Stomach (tissue), 19 donors: ENCODE measurements at places on chromosomes 4 and X. TPM values are rescaled to one million over a fixed set of nuclear protein-coding genes. Genes with fewer than 3 reads are reported as not detected.

GRCh38 chr4:86870442-86871069 is 21.4 kb upstream of the SLC10A6 start:
- DNase-seq: no peak

- DNase-seq: no peak
Measured at GRCh38 chr4:47493238-47494123, 8.4 kb downstream of the ATP10D start.

DNA sequence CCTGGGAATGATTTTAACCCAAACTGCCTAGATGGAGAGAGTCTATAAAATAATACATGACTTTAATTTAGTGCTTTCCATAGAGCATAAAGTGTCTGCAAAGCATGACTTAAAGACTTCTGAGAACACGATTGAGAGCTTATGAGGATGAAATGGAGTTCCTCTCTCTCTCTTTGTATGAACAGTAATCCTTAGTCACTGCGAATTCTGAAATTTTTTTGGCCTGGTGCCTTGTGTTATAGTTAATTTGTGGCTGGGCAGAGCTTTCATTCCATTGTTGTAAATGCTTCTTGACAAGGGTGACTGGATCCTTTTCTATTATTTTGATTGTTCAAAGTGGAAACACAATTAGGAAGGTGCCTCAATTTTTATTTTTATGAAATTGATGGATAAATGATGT is 179.5 kb downstream of the CEP135 start:
- peak; percentile 39 for DNase-seq

DNA sequence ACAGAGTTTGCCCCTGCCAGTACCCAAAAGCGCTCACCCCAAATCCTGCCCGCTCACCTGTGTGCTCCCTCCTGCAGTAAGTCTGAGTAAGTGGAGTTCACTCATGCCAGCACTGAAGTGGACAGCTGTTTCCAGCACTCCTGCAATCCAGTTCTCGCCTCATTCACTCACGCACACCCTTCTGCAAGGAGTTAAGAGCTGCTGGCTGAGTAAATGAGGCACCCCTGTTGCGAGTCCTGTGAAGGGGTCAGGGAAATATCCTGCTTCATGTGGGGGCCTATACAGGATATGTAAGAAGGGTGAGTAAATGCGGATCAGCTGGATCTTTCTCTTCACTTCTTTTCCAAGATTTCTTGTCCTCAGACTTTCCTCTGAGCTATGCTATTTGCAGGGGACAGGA is 23.5 kb downstream of the CXCL8 start:
- no peak for DNase-seq

HEPH gene
- total RNA-seq: 13.4 TPM

NXF2B gene
- not detected for total RNA-seq

DNA sequence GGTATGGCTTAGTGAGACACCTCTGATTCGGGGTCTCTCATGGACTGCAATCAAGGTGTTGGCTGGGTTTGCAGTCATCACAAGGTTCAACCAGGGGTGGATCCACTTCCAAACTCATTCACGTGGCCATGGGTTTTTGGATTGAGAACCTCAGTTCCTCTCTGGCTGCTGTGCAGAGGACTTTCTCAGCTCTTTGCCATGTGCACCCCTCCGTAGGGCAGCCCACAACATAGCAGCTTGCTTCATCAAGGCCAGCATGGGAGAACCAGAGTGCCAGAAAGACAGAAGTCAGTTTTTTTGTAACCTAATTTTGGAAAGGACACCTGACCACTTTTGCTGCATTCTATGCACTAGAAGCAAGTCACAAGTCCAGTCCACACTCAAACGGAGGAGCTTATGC is 154.9 kb downstream of the PJA1 start:
- DNase-seq: no peak

RAB33A gene
- not detected for total RNA-seq

RRH gene
- not detected for total RNA-seq

DNA sequence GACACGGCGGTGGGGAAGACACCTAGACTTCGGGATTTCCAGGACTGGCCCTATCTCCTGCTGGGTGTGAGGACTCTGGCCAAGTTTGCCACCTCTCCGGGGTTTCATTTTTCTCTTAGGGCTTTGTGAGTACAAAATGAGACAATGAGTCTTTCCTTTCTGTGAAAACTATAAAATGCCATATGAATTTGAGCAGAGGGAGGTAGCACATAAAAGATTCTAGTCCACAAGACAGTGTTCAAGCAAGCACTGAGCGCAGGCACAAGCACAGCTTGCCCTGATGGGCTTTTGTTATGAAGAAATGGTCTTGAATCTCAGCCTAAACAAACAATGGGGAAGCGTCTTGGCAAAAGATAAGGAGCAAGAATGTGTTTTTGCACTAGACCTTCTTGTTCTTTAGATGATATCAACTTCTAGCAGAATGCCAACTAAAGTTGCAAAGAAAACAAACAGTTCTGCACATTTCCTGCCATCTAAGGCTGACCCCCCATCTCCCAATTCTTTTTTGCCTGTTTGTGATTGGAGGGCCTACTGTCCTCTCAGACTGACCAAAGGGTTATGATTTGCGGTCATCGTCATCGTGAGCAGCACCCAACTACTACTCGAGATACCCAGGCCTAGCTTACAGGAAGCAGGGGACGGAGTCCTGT is 73.0 kb upstream of the ZNF518B start:
- no peak for DNase-seq

DNA sequence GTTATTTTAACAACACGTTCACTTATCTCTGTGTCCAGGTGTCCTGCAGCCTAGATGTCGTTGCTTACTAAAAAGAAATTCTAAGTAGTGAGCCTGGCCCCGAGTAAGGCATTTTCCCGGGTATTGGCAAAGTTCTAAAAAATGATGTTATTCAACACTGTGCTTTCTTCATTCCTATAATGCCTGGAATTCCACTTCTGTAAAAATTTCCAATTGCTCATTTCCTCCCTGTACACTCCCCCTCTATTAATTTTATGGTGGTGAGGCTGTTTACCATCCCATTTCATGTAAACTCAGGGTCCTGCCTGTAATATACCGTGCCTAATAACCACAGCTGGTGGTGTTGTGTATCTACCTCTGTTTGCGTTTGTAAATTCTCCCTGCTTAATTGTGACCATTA is 14.2 kb downstream of the BST1 start:
- no peak for DNase-seq

DNA sequence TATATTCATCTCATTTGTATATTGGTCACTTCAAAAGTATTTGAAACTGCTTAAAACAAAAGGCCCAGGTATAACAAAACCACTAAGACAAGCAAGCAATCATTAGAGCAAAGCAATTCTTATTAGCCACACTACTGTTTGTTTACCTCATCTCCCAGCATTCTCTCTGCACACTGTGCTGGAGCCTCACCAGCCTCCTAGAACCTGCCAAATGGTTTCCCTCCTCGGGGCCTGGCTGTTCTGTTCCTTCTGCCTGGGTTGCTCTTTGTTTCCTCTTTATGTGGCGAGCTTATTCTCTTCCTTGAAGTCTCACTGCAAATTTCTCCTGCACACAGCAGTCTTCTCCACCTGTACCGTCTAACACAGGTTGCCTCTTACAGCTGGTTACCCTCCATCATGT is 67.5 kb upstream of the MND1 start:
- peak; percentile 56 for DNase-seq

TXLNG gene
- total RNA-seq: 25.7 TPM

ABCG2 gene
- not detected for total RNA-seq

GRCh38 chr4:10437735-10438134 is 19.5 kb downstream of the ZNF518B start:
- no peak for DNase-seq

CTAG1A gene
- not detected for total RNA-seq

DNA sequence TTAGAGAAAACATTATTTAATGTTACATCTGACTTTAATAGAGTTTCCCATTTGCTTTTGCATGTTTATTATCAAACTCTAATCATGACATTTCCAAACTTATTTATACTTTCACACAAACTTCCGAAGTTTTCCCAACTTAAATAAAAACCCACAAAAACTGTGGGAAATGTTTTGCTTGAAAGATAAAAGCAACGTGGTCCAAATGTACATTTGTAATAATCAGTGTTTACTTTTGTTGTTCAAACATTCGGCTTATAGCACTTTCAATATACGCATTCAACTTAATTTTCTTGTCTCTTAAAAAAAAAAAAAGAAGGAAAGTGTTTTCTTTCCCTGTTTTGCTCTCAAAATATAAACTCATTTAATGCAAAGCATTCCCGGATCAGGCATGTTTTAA is 51.0 kb downstream of the STX18 start:
- DNase-seq: no peak

UBA6 gene
- 35.4 TPM for total RNA-seq

GYG2 gene
- total RNA-seq: 5.4 TPM

- DNase-seq: no peak
Measured at GRCh38 chr4:99510721-99511120, at the start of gene C4orf17. TSS of gene C4orf17 (plus strand) at chr4:99511021. CDS start at chr4:99513082, 2,061 bp downstream.

DNA sequence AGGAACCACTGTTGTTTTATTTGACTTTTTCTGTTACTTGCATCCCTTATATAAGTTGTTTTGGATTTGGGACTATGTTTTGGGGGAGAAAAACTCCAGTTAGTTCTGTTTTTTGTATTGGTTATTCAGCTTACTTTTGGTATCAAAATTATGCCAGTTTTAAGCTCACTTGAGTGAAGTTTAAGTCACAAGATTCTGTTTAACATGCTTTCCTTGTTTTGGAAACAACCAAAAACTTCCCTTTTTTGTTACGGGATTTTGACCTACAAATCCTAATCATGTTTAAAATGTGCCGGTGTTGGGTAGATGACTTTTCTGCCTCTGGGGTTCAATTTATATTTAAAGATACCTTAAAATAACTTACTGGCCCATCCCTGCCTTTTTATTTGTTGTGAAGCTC is 36.0 kb downstream of the CCNI start:
- DNase-seq: no peak

NUDT11 gene
- total RNA-seq: not detected

- DNase-seq: no peak
Measured at GRCh38 chr4:15005474-15006115, 3.3 kb downstream of the CPEB2 start.

DNA sequence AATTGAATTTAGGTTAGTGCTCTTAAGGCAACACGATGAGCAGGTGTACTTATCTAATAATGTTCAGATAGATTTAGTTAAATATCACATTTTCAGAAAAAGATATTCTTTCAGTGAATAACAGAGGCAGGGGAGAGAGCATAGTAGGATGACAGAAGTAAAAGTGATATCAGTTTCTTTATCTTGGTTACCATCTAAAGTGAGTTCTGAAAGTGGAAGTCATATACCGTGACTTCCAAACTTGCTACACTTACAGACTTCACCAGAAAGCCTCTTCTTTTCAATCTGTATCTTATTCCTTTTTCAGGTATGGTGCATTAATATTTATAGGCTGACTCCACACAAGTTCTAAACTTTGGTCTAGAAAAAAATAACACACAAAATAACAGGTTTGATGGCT is 124.9 kb downstream of the POU4F2 start:
- DNase-seq: no peak

TAF7L gene
- total RNA-seq: not detected

DNA sequence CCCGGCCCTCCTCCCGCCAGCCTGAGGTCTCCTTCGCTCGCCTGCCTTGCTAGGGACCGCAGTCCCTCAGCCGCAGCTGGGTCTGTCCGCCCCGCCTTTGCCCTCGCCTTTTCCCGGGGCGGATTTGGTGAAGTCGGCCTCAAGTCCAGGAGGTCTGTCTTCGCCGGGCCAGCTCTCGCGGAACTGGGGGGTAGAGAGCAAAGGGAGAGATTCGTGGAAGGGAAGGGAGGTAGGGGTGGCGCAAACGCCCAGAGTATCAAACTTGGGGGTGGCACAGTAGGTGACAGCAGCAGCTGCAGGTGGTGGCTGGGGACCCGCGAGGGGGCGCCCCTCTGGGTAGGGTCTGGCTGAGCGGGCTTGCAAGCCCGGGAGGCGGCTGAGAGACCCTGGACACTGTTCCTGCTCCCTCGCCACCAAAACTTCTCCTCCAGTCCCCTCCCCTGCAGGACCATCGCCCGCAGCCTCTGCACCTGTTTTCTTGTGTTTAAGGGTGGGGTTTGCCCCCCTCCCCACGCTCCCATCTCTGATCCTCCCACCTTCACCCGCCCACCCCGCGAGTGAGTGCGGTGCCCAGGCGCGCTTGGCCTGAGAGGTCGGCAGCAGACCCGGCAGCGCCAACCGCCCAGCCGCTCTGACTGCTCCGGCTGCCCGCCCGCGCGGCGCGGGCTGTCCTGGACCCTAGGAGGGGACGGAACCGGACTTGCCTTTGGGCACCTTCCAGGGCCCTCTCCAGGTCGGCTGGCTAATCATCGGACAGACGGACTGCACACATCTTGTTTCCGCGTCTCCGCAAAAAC is at the start of gene NPY2R:
Gene NPY2R, plus strand, starts transcription at position 379 of the 797 bp plus-strand sequence. CDS start 5,304 bp downstream, outside the sequence.
- DNase-seq: no peak

GRCh38 chr4:15479089-15479912 is 9.6 kb downstream of the CC2D2A start:
- peak; percentile 31 for DNase-seq

DNA sequence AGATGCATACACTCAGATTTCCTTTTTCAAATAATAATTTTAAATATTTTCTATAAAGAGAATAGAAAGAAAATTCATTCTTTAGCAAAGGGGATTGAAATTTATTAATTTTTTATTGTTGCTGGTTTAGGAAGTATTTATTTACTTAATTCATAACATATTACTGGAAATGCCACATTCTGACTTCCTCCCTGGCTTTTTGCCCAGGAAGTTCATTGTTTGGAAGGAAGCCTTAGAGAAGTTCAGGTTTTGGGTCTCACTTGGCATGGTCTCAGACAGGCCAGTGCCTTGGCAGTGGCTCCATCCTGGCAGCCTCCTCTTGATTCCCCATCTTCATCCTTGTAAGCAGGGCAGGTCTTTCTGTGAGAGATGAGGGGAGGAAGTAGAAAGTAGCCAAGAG is 50.5 kb downstream of the IL15 start:
- DNase-seq: peak; percentile 44

GRCh38 chr4:132132433-132132832 is 1016.7 kb upstream of the PCDH10 start:
- DNase-seq: no peak

GRCh38 chr4:9987749-9988362 is 33.4 kb downstream of the SLC2A9 start:
- no peak for DNase-seq

- no peak for DNase-seq
Measured at GRCh38 chr4:156390599-156391324, 437.1 kb upstream of the CTSO start.

DNA sequence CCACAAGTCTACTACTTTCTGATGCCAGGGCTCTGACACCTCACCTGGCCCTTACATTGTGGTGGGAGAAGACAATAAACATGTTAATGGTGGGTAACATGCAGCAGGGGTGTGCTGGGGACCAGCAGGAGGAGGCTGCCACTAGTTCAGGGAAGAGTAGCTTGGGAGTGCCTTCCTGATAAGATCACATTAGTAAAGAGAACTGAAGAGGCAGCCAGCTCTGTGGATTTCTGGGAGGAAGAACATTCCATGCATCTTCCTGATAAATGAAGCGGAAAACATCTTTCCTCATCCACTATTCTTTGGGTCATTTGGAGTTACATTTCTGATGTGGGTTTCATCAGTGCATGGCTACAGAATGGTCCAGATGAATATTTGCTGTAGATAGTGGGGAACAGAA is 9.0 kb downstream of the RNF150 start:
- no peak for DNase-seq

MAP9 gene
- total RNA-seq: 1.2 TPM

PORCN gene
- total RNA-seq: 1.8 TPM
